ENCODE measurements at places on chromosomes 16 and 17.

GRCh38 chr16:70527315-70527996 is 3.8 kb downstream of the SF3B3 start:
- no peak for DNase-seq

DNA sequence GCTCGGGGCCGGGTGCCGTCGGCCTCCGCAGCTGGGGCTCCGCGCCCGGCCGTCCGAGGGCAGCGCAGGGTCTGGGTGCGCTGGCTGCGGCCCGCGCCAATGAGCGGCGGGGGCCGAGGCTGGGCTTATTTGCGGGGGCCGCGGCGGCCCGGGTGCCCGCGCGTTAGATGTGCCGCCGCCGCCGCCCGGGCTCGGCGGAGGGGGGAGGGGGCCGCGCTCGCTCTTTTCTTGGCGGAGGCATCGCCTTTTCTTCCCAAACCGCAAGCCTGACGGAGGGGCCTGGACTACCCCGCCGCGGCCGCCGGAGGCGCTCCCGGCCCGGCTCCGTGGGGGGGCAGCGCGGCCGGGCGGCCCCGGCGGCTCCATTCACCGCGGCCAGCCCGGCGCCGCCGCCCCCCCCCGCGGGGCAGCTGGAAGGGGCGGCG is at the start of gene NOTUM:
TSS of gene NOTUM (minus strand) at position 101 of the 425 bp plus-strand sequence. CDS start 278 bp downstream, outside the sequence.
- no peak for DNase-seq

DNA sequence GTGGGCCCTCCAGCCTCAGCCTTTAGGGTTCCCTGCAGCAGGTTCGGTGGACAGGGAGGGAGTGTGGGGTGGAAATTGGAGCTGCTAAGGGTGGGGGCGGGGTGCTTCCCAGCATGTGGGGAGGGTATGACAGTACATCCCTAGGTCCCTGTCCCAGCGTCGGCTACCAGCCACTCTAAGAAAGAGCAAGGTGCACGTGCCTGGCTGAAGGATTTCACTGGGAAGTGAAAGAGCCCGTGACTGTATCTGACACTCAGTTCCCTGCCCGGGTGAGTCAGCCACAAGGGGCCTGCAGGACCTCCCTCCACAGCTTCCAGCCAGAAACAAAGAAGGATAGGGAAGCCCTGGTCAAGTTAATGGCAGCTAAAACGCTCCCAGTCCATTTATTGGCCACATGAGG is 4.1 kb downstream of the SNRNP25 start:
- DNase-seq = no peak

- peak; percentile 29 for DNase-seq
Measured at GRCh38 chr17:49817993-49818392, 29.5 kb downstream of the KAT7 start.

- no peak for DNase-seq
Measured at GRCh38 chr16:5442986-5443385, 345.4 kb upstream of the EEF2KMT start.

DNA sequence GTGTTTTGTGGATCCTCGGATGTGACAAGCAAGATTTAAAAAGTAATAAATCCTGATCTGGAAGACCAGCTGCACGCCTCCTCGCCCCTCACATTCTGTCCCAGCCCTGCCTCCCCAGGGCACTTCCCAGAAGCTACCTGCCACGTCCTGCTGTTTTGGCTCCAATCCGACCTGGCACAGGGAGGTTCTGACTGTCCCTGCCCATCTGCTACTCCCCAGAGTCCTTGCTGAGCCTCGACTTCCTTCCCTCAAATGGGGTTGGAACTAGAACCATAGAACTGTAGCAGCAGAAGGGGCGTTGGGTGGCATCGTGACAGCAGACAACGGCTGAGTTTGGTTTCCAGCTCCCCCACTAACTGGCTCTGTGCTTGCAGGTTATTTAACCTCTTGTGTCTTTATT is 71.7 kb downstream of the RPH3AL start:
- no peak for DNase-seq

DNA sequence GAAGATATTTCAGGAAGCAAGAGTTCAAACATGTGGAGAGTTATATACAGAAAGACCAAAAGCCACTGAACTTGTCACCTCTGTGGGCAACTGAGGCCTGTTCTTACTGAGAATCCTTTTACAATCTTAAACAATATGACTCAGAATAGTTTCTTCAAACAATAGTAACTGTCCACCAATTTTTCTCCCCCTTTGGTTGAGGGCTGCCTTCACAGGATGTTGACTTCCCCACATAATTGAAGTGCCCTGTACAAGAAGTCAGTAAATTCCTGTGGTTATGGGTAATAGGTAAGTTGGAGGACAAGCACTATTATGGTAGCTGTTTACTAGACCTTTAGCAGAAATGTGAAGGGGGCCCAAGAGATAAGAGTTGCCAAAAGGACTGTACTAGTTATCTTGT is 215.8 kb downstream of the CDH8 start:
- no peak for DNase-seq

- no peak for DNase-seq
Measured at GRCh38 chr17:35240861-35241260, 2.0 kb upstream of the SLFN5 start.

GRCh38 chr16:6641091-6641490 is 691.6 kb upstream of the RBFOX1 start:
- no peak for DNase-seq

DNA sequence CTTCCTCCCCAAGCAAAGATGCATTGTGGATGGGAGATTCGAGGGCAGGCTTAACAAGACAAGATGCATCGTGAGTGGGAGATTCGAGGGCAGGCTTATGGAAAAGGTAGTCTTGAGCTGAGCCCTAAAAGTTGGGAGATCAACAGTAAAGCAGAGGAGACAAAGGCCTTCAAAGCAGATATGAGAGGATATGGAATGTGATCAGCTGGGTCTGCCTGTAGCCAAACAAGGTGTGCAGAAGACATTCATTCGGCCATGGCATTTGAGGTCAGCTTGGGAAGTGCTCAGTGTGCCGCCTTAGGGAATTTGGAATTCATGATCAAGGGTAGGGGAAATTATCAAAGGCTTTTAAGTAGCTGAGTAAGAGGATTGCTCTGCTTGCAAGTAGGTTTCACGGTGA is 39.5 kb downstream of the DNAH9 start:
- no peak for DNase-seq

DNA sequence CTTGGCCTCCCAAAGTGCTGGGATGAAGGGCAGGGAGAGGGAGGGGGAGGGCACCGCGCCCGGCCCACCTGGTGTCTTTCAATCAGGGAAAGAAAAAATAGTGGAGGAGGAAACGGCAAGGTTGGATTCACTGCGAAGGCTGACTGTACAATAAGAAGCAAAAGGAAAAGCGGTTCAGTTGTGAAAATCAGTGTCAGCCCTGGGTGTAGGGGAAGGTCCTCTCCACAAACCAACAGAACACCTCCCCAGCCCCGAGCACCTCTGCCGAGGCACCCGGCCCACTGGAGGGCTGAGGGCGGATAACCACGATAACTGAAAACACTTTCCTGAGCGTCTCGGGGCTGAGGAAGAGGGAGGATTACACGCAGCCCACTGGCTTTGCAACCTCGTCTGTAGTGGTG is 1.4 kb upstream of the SPG7 start:
- no peak for DNase-seq

- no peak for DNase-seq
Measured at GRCh38 chr17:49850772-49851386, 3.0 kb upstream of the TAC4 start.

GRCh38 chr17:57080718-57081117 is 4.3 kb upstream of the AKAP1 start:
- no peak for DNase-seq

DNA sequence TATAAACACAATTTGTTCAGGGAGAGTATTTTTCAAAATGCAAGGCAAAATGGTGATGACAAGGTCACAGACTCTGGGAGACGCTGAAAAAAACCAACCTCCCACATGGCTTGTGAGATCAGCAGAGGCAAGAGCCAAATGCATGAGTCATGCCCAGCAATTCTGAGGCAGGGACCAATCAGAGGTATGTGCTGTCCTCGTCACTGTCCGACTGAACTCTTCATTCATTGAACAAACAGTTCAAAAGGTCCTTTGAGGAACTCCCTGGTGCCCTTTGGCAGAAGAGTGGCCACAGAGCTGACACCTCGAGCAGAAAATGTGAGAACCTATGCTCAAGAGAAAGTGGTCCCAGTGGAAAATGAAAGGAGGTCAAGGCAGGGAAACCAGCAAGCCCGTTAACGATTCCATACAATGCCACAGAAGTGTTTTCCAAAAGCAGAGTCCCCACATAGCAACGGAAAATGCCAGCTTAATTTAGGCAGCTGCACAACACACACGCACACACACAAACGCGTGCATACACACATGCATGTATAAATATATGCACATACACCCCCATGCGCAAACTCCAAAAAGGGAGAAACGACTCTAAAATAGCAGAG is 50.9 kb downstream of the CDH11 start:
- DNase-seq = no peak

DNA sequence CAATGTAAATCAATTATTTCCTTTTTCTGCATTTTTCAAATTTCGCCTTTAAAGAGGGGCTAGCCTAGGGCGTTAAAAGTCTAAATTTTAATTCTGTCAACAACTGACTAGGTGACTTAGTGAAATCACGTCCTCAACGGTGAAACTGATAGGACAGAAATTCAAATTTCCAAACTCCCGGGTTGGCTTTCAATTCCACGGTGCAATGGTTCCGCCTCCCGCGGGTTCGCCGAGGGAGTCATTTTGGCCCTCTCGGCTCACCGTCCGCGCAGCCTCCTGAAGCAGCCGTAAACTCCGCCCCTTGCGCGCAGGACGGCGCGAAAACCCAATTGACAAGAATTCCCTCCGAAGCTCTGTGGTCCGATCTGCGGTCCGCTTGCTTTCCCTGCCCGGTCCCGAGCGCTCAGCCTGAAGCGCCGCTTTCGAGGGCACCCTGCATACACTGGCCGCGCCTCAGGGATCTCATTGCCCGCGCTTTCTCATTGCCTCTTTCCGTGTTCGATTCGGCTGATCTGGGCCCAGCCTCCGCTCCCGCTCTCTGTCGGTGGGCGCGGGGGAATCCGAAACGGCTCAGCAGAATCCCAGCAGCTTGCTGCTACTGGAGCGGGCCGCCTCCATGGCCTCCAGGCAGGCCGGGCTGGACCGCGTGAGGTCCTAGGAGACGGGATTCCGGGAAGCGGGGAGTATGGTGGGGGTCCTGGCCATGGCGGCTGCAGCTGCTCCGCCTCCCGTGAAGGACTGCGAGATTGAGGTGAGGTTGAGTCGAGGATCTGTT is at the start of gene ATAD5:
TSS of gene ATAD5 (plus strand) at position 304 of the 775 bp plus-strand sequence. CDS start at position 686, 382 bp downstream.
- DNase-seq = peak; percentile 88

GRCh38 chr17:81397314-81398175 is 2.3 kb downstream of the BAHCC1 start:
- peak; percentile 22 for DNase-seq

- DNase-seq = no peak
Measured at GRCh38 chr17:3546521-3546920, 11.1 kb downstream of the TRPV3 start.

GRCh38 chr16:57434003-57434402 is 13.2 kb downstream of the CIAPIN1 start:
- no peak for DNase-seq

- no peak for DNase-seq
Measured at GRCh38 chr17:80031691-80032430, 3.8 kb downstream of the TBC1D16 start.

GRCh38 chr16:79971237-79971572 is 370.7 kb upstream of the MAF start:
- DNase-seq = no peak

GRCh38 chr17:28849281-28849680 is 5.5 kb upstream of the ERAL1 start:
- no peak for DNase-seq

- no peak for DNase-seq
Measured at GRCh38 chr16:50267151-50267631, 840 bp downstream of the ADCY7 start.

GRCh38 chr16:66872559-66872942 is 7.8 kb upstream of the PDP2 start:
- DNase-seq = no peak

DNA sequence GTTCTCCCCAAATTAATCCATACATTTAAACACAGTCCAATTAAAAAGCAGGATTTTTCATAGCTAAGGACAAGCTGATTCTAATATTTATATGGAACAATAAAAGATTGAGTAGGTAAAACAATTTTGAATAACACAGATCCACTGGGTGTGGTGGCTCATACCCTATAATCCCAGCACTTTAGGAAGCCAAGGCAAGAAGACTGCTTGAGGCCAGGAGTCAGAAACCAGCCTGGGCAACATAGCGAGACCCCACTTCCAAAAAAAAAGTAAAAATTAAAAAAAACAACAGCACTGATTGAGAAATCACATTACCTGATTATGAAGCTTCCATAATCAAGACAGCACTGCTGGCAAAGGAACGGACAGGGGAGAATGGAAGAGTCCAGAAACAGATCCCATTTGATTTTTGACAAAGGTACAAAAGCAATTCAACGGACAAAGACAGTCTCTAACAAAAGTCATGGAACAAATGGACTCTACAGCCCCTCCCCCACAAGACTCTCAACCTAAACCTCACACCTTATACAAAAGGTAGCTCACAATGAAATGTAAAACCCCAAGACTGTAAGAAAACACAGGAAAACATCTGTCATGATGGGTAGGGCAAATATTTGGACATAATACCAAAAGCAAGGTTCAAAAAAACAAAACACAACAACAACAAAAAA is 17.9 kb downstream of the USP7 start:
- no peak for DNase-seq

- DNase-seq = no peak
Measured at GRCh38 chr17:43014649-43015542, 7.3 kb downstream of the VAT1 start.

DNA sequence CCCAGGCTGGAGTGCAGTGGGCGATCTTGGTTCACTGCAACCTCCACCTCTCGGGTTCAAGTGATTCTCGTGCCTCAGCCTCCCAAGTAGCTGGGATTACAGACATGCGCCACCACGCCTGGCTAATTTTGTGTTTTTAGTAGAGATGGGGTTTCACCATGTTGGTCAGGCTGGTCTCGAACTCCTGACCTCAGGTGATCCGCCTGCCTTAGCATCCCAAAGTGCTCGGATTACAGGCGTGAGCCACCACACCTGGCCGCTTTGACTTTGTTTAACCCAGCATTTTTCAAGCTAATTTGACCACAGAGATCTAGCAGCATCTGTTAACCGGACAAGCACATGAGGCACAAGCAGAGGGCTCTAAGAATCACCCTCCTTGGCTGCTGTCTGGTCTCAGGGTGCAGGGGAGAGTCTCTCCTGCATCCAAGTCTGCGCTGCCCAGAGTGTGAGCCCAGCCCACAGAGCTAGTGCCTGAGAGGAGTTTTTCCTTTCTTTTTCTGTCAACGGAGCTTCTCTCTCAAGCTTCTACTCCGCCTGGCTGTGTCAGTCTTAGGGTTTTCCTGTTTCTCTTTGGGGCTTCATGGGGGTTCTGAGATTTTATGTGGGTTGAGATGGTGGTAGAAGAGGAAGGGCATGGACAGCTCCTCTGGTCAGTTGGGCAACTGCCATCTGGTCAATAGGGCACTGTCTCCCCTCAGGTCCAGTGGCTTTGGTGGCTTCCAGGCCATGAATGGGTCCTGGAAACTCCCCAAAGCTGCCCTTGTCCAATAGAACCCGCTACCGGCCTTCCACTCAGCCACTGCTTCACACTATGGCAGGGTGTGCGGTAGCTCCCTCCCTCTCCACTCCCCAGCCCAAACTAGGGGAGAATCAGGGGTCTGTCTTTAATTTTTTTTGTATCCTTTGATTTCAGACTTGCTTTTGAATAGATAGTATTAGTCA is 59.6 kb downstream of the TNFRSF13B start:
- DNase-seq = no peak
